ENCODE measurements at places on chromosomes 2 and 18. TPM values are rescaled to one million over a fixed set of nuclear protein-coding genes. Genes with fewer than 3 reads are reported as not detected.

Gene FHL2
- 40.5 TPM for total RNA-seq

Gene SPP2
- total RNA-seq: not detected

Gene FTCDNL1
- total RNA-seq: 0.35 TPM

Gene EVX2
- total RNA-seq: not detected

Gene NYAP2
- total RNA-seq: 0.11 TPM

Gene PNKD
- total RNA-seq: 42.9 TPM

Gene PCARE
- not detected for total RNA-seq

Gene SNORC
- total RNA-seq: 4.3 TPM

Gene NOSTRIN
- total RNA-seq: 9.6 TPM

Gene MC4R
- not detected for total RNA-seq

Gene NCKAP5
- total RNA-seq: 3.8 TPM

Gene RAB6D
- 0.23 TPM for total RNA-seq

Gene SERTAD2
- total RNA-seq: 25.8 TPM

Gene RASGRP3
- total RNA-seq: 12.2 TPM

Gene CENPA
- 39.9 TPM for total RNA-seq

Gene RESP18
- total RNA-seq: not detected

Gene DNER
- total RNA-seq: not detected

Gene GIGYF2
- total RNA-seq: 39.0 TPM

Gene PRLH
- not detected for total RNA-seq

Gene LIPG
- 87.5 TPM for total RNA-seq

Gene CNTNAP5
- total RNA-seq: 0.07 TPM

Gene TMEM163
- 4.1 TPM for total RNA-seq

Gene GALNT13
- total RNA-seq: not detected

Gene IL36RN
- 0.19 TPM for total RNA-seq

Gene FAM228A
- not detected for total RNA-seq

Gene MPP4
- 0.37 TPM for total RNA-seq

Gene NEMP2
- total RNA-seq: 19.1 TPM

Gene OSBPL6
- total RNA-seq: 1.5 TPM

Gene MARCHF7
- 90.7 TPM for total RNA-seq

Gene DYNAP
- total RNA-seq: not detected

Gene C2orf68
- 54.5 TPM for total RNA-seq

Gene SPEG
- 18.6 TPM for total RNA-seq

Gene KLHL30
- total RNA-seq: 0.26 TPM

Gene KLHL14
- total RNA-seq: not detected

Gene SAG
- total RNA-seq: not detected

Gene TLX2
- total RNA-seq: 0.72 TPM

Gene SLC9A4
- 1.4 TPM for total RNA-seq

Gene HRH4
- total RNA-seq: not detected

Gene MOCOS
- 5.5 TPM for total RNA-seq

Gene TGFBRAP1
- total RNA-seq: 25.7 TPM

Gene GALR1
- total RNA-seq: not detected

Gene SLC4A5
- total RNA-seq: 2.2 TPM

Gene ERICH2
- total RNA-seq: 3.1 TPM

Gene DES
- 0.86 TPM for total RNA-seq

Gene ACMSD
- not detected for total RNA-seq

Gene ADRA2B
- total RNA-seq: 0.12 TPM

Gene CXCR1
- total RNA-seq: not detected

Gene TXNL1
- total RNA-seq: 46.9 TPM

Gene CTAGE1
- not detected for total RNA-seq

Gene CFC1
- total RNA-seq: not detected

Gene SLC30A3
- total RNA-seq: 4.3 TPM
